Jurkat, Clone E6-1 (cell line): ENCODE measurements at places on chromosomes 3 and 15.
A peak's percentile ranks its signal among the peaks of the same experiment; 100 is the strongest.

DNA sequence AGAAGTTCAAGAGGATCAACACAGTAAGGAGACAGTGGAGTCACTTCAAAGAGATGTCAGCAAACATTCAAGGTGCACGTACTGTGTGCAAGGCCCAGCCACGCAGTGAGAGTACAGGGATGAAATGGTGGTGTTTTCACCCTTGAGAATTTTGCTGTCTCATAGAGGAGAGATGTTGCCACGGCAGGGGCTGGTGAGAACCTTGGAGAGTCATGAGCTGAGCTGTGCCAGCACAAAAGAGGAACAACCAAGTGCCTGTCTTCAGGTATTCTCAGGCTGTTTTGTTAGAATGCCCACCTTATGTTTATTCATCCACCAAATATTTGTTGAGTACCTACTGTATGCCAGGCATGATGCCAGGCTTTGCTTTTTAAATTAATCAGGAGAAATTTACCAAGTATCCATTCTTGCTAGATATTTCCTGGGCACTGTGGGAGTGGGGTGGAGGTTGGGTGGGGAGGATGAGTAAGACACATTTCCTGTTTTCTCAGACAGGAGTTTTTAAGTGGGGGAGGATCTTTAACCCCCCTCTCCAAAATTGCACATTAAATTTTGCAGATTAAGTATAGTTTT, 72.6 kb downstream of the SLC6A11 start:
- DNase-seq, result no peak

DNA sequence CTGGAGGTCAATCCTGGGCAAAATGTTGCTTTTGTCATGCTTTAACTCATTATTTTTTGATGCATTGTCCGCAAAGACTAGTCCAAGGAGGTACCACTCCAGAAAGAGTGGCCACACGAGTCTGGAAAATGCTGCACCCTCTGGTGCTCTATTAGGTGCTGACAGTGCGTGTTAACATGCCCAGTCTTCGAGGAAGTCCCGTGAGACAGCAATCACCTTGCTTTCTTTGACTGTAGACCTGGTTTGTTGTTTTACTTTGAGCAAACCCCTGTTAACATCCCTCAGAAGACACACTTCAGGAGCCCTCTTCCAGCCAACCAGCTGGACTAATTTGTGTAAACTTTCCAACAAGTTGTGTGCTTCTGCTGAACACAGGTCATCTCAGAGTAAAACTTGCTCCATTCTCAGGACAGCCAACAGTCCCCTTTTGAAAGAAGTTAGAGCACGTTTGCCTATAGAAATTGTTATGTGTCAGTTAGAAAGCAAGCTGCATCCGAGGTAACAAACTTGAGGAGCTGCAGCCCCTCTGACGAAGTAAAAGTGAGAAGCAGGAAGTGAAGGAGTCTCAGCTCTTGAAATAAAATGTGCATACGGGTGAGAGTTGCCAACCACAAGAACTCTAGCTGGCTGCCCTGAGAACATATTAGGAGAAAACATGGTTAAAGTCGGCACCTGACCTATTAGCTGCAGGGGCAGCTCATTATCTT, 205.0 kb downstream of the LPP start:
- peak; percentile 53 for DNase-seq

- DNase-seq, result no peak
Observed at GRCh38 chr15:73822998-73823397, 50.4 kb upstream of the TBC1D21 start.

- no peak for DNase-seq
Observed at GRCh38 chr3:24378313-24378712, 116.3 kb downstream of the THRB start.

- no peak for DNase-seq
Observed at GRCh38 chr15:41855261-41855961, 16.8 kb downstream of the PLA2G4B start.

GRCh38 chr3:48034000-48034516, 17.8 kb upstream of the MAP4 start:
- no peak for DNase-seq

GRCh38 chr3:135218304-135218703, 423.2 kb downstream of the EPHB1 start:
- no peak for DNase-seq

GRCh38 chr3:71069797-71070196, 513.7 kb downstream of the FOXP1 start:
- DNase-seq, result peak; percentile 65

DNA sequence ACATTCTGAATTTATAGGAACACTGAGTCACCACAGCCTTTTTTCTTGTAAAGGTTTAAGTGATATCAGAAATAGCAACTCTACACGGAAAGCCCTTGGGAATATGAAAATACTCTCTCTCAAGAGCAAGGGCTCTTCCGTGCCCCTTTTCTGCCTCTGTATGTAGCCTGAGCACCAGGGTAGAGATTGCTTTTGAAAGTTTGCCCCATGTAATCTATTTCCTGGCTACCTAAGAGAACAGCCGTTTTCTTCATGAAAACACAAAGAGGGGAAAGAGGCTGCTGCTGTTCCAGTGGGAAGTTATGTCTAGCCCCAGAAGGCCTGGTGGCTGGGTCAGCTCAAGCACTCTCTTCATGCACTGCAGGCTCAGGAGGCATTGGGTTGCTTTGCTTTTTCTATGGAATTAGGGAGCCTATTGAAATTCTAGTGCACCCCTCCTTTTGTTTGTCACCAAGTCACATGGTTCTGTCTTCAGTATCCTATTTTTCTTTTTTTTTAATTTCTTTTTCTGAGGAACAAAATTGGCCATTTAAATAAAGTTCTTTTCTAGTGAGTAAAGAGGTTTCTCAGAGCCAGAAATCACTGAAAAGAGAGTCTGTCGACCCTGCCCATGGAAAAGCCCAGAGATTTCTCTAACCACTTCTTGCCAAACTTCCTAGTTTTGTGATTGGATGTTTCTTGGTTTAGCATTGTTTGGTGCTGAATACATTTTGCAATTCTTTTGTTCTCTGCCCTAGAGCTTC, 39.5 kb downstream of the TIGIT start:
- DNase-seq, result no peak

GRCh38 chr15:85312929-85313331, 67.5 kb upstream of the AKAP13 start:
- DNase-seq, result no peak

GRCh38 chr15:87732976-87733375, 523.6 kb downstream of the NTRK3 start:
- DNase-seq, result no peak

GRCh38 chr15:68574046-68574445, 4.7 kb upstream of the CORO2B start:
- DNase-seq, result no peak

DNA sequence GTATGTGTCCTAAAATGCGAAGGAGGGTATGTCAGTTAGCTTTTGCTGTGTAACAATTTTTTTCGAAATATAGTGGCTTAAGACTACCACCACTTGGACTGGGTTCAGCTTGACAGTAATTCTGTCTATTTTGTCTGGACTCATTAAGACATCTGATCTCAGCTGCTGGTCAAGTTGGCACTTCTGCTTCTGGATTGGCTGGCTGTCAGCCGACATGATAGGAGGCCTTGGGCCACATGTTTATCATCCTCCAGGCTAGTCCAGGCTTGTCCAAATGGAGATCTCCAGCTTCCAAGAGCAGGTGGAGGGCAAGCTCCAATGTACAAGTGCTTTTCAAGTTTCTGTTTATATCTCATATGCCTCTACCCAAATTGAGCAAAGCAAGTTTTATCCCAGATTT, 95.9 kb downstream of the GALK2 start:
- DNase-seq, result no peak

DNA sequence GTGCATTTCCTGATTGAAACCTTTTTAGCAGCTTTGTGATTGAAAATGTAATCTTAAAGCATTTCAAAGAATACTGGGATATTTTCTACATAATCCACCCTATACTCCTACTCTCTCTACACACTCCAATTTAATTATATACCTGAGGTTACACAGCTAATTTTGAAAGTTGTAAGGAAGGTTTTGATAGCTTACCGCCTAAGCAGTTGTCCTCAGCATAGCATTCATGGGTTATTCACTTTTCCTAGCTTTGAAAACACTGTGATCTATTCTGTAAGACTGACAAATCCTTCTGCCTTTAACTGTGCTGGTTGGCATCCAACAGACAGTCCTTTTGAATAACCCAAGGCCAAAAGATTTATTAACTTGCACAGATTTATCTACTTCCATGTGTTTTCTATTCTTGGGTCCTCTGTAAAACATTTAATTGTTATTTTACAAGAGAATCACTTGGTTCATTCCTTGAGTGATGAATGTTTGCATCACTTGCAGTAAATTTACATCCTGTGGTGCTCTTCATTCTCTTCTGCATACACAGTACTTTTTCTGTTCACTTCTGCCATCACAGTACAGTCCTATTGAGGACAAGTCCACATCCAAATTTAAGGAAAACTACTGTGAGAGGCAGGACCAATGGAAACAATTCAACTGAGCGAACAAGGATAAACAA, 44.8 kb downstream of the SERPINI1 start:
- DNase-seq, result no peak

GRCh38 chr3:108126348-108126747, 35.5 kb upstream of the CD47 start:
- no peak for DNase-seq

GRCh38 chr15:100224206-100225185, 117.3 kb downstream of the ADAMTS17 start:
- DNase-seq, result peak; percentile 29

GRCh38 chr15:70447928-70448698, 315.2 kb downstream of the UACA start:
- DNase-seq, result peak; percentile 93

GRCh38 chr3:188954590-188955208, 217.1 kb upstream of the TPRG1 start:
- peak; percentile 60 for DNase-seq

DNA sequence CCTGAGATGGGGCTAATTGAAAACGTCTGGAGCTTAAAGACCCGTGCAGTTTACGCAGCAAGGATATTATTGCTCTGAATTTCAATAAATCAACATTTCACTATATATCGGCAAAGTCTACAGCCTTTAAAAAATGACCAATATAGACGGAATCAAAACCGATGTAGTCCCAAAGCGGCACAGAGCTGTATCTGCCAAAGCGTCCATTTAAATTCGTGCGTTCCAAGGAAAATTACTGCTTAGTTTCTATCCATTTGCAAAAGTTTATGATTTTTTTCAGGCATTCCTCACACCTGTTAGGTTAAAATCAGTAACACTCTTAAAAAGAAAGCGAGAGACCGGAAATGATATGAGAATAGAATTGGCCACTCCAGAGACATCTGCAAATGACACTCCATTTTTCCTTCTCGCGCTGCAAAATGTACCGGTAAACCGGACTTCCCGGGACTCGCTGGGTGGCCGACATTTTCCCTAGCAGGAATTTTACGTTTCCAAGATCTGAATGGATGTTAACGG, 777 bp upstream of the EIF4A2 start:
- DNase-seq, result no peak

DNA sequence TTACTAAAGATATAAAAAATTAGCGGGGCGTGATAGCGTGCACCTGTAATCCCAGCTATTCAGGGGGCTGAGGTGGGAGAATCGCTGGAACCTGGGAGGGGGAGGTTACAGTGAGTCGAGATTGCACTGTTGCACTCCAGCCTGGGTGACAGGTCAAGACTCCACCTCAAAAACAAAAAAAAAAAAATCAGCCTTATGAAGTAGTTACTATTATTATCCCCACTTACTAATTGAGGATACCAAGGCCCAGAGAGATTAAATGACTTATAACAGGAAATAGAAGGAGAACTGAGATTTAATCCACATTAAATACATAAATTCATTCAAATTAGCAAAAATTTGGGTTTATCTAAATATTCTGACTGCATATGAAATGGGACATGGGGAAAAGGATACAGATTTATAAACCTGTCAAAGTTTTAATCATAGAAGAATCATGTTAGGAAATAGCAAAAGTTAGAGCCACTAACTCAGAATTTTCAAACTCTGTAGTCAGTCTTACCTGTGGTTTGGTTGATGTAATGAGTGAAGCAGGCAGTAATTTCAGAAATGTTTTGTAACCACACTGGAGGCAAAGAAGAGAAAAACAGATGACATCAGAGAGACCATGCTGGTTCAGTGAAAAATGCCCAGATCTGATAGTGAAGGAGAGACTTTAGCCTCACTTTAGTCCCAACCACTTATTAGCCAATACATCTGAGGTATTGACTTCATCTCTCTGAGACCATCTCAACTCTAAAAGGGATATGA, 25.0 kb upstream of the ACAP2 start:
- DNase-seq, result no peak

DNA sequence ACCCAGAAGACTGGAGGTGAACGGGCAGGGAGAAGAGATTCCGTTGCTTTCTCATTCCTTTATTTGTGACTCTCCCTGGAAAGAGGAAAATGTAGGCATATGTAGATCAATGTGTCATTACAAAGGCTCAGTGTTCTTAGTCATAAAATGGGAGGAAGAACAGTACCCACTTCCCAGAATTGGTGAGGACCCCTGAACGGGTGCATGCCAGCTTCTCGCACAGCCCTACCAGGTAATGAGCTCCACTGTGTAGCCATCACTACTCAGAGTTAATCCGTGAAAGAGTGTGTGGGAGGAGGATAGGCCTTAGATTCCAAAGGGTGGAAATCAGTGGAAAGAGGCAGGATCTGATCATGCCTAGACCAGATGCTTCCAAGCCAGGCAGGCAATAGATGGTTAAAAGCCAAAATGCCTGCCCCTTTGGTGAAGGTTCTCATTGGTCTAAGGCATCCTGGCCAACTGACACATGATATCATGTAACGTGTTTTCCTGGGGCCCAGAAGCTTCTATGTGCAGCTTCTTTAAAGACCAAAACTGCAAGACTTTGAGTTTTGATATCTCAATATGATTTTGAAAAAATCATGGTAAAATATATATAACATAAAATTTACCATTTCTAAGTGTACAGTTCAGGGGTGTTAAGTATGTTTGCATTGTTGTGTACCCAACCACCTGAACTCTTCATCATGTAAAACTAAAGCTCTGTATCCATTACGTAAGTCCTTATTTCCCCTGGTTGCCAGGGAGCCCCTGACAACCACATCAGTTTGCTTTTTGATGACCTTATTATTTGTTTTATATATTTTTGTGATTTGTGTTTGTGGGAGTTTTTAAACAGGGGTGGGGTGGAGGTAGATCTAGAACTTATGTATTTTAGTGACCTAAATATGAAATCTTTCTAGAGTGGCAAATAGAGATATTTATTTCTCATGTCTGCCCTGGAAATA, 402.2 kb upstream of the CFAP20DC start:
- peak; percentile 28 for DNase-seq

GRCh38 chr15:44736181-44736765, at the start of gene TRIM69:
Gene TRIM69 (plus strand): TSS chr15:44736528. CDS start chr15:44736705, 177 bp downstream.
- no peak for DNase-seq

DNA sequence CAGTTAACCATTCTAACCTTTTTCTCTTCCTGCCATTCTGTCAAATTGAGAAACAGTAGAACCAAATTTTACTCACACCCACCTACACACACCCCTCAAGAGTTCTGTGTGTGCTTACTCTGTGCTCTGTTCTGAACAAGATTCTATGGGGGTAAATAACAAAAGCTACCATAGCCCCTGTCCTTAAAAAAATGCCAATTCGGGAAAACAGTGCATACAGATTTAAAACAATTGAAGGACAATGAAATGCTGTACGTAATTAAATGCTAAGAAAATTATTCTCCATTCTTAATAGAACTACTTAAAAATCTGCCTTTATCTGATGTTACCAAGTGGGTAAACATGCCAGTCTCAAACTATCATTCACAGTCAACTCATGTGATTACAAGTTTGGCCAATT, 1107.5 kb downstream of the TUSC7 start:
- DNase-seq, result no peak

- DNase-seq, result no peak
Observed at GRCh38 chr3:65883613-65884012, 155.1 kb downstream of the MAGI1 start.

- DNase-seq, result peak; percentile 22
Observed at GRCh38 chr3:111895071-111895470, 36.0 kb downstream of the PHLDB2 start.
